Stimulated activated CD8-positive, alpha-beta memory T cell treated with anti-CD3 and anti-CD28 coated beads, Interleukin-4, amount 100 ng/mL, for 1 hour (primary cell): ENCODE measurements at places on chromosomes 3 and 15.

- DNase-seq = no peak
Observed at GRCh38 chr15:91152896-91153581, 53.0 kb downstream of the SV2B start.

- no peak for DNase-seq
Observed at GRCh38 chr3:194142156-194142910, 6.4 kb downstream of the HES1 start.

DNA sequence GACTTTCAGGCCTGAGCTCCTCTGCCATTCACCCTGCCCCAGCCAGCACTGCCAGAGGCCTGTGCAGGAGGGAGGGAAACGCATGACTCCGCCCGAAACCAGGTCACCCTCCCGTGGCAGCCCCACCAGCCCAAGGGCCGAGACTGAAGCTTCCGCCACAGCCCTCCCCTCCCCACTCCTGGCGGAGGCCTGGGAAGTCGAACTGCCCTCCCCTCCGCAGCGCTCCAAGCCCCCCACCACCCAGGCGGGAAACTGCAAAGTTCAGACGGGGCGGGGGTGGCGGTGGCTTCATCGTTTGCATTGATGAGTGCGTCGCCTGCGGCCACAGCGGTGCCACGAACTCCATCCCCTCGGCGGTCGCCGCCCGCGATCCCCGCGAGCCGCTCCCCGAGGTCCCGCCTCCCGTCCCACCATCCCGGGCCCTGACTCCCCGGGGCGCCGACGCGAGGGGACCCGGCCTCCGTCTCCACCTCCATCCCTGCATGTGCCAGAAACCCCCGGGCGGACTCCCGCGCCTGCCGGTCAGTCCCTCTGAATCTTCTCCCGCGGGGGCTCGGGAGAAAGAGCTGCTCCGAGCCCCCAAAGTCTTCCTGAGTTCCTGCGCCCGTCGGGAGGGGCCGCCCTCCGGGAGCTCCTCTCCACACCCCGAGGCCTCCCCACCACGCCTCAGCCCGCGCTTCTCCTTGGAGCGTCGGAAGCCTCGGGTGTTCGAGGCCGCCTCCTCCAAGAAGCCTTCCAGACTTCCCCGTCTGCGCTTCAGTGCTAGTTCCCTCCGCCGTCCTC lies 698 bp downstream of the MELTF start:
- no peak for DNase-seq

GRCh38 chr3:34619990-34620389 lies 821.6 kb downstream of the PDCD6IP start:
- no peak for DNase-seq

- no peak for DNase-seq
Observed at GRCh38 chr3:170054204-170054603, 16.4 kb downstream of the GPR160 start.

GRCh38 chr3:190261015-190261414 lies 61.2 kb downstream of the CLDN1 start:
- DNase-seq = no peak
